ENCODE measurements at places on chromosomes 5 and 9.

- no peak for DNase-seq
Observed at GRCh38 chr9:95438561-95439357, 78.0 kb downstream of the PTCH1 start.

- peak; percentile 64 for DNase-seq
Observed at GRCh38 chr5:60207040-60207439, 313.5 kb upstream of the PDE4D start.

GRCh38 chr5:66306105-66306843 is 162.2 kb downstream of the SREK1 start:
- DNase-seq, result no peak

DNA sequence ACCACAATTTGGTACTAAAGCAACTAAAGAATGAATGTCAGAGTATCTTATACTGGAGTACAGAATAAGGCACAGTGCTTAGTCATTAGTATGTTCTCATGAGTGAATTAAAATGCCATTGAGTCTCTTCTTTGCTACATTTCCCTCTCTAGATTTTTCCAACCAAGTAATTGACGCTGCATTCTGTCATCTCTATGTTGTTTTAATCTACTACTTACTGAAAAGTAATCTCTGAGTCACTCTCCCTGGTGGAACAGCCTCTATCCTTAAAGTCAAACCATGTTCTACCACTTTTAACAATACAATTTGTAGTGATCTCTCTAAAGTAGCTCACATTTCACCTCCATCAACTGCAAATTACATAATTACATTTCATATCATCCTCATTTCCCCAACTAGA is 495.1 kb downstream of the CDH18 start:
- DNase-seq, result no peak
